Thoracic aorta (tissue), 2 donors: ENCODE measurements at places on chromosomes 12 and 14.

DNA sequence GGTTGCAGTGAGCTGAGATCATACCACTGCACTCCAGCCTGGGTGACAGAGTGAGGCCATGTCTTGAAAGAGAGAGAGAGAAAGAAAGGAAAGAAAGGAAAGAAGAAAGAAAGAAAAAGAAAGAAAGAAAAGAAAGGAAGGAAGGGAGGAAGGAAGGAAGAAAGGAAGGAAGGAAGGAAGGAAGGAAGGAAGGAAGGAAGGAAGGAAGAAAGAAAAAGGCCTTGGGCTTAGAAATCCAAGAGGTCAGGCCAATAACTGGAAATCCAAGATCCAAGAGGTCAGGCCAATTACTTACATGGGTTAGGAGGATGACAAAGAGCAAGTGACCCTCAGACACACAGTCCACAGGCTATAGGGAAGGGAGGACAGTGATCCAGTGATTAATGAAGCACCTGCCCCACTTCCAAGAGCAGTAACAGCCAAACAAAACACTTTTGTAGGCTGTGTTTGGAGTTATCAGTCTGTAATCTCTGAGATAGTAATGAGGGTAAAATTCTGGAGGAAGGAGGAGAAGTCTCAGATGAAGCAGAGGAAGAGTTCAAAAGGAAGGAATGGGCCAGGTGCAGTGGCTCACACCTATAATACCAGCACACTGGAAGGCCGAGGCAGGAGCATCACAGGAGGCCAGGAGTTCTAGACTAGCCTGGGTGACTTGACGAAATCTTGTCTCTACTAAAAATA, 32.2 kb upstream of the SPTLC2 start:
- no peak for DNase-seq
- H3K36me3 ChIP-seq, result no peaks in the 10 kb centered on the region
- no peak overlapping the region for H3K27ac ChIP-seq

GRCh38 chr12:75699728-75700496, 188.5 kb upstream of the KRR1 start:
- no peaks in the 10 kb centered on the region for H3K36me3 ChIP-seq
- H3K4me3 ChIP-seq, result no peak overlapping the region
- no peak overlapping the region for H3K27ac ChIP-seq
- DNase-seq, result no peak
- no peaks in the 10 kb centered on the region for H3K27me3 ChIP-seq

DNA sequence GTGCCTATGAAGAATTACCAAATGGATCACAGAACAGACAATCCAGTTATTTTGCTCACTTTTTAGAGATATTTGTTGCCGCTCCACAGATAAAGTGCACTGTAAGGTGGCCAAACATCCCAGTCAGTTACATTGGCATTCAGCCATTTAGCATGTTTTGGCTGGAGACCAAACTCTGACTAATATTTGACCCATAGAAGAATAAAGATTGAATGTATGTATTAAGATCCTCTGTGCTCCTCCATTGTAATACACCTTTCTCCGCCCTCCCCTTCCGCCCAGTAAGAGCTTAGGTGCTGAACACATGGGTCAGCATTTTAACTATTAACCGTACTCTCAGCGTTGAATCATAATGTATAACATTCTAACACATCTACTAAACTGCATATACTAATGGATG, 163.4 kb downstream of the ANO6 start:
- no peak for DNase-seq
- H3K27ac ChIP-seq, result no peak overlapping the region
- no peak overlapping the region for H3K4me3 ChIP-seq

- no peaks in the 10 kb centered on the region for H3K4me1 ChIP-seq
- H3K27me3 ChIP-seq, result no peaks in the 10 kb centered on the region
- H3K4me3 ChIP-seq, result no peak overlapping the region
- H3K36me3 ChIP-seq, result peaks cover 19% of the 10 kb centered on the region
- no peak for DNase-seq
Measured at GRCh38 chr14:67746927-67747326, 45.2 kb downstream of the RDH12 start.

DNA sequence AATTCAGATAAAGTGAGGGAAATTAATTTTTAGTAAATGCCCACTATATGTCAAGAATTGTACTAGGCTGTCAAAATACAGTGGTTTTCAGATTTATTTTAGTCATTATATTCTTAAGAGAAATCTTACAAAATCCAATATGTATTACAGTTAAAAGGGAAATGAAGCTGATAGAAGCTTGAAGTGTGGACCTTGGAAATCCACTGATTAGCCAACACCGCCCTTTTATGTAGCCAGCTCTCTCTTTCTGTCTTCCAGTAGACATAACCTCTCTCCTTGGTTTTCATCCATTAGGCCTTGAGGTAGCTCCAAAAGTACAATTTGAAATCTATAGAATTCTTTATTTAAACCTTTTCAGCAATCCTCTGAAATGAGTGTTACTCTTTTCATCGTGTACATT, 63.2 kb downstream of the USP15 start:
- no peaks in the 10 kb centered on the region for H3K27me3 ChIP-seq
- DNase-seq, result no peak
- H3K27ac ChIP-seq, result no peak overlapping the region
- no peaks in the 10 kb centered on the region for H3K4me1 ChIP-seq
- H3K4me3 ChIP-seq, result no peak overlapping the region

DNA sequence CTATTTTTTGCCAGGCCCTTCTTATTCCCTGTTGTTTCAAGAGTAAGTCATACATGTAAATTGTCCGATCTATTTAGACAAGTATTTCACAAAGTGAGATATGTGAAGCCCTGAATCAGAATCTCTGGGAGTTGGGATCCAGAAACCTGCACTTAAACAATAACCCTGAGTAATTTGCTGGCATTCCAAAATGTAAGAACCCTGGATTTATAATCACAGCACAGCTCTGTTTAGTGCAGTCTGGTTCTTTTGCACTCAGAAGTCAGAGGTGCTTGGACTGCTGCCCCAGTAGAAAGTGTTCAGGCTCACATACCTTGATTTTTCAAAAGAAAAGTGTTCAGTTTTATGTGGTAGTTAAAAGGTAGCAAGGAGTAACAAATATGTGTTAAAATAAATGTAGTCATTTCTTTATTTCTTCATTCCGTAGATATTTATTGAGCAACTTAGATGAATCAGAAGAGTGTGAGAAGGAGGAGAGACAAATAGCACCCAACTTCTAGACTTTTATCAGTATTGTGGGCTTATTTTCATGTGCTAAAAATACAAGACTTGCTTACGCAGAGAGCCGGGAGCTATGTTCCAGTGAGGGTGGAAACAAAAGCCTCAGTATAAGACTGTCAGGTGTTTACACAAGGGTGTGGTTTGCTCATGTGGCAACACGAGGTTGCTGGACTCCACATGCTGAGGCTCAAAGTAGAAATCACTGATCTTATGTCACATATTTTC, 70.1 kb downstream of the SYNE2 start:
- peak overlapping the region; percentile 11 for H3K4me3 ChIP-seq
- no peaks in the 10 kb centered on the region for H3K36me3 ChIP-seq
- no peak for DNase-seq
- peaks cover 15% of the 10 kb centered on the region for H3K4me1 ChIP-seq
- H3K27me3 ChIP-seq, result no peaks in the 10 kb centered on the region

DNA sequence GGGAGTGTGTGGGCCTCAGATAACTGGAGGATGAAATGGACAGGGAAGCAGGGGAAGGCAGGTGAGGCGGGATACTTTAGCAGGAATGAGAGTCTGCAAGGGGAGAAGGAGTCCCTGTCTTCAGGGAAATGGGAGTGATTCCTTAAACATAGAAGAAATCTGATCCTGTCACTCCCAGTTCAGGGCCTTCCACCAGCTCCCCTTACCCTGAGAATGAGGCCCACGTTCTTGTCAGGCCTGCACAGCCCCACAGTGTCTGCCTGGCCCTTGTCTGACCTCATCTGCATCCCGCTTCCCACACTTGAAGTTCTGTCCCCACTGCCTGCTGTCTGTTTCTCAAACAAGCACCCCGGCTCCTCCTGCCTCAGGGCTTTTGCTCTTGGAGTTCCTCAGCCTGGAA, 12.6 kb upstream of the LRP1-AS start:
- no peak for DNase-seq
- H3K4me1 ChIP-seq, result peaks cover 26% of the 10 kb centered on the region

DNA sequence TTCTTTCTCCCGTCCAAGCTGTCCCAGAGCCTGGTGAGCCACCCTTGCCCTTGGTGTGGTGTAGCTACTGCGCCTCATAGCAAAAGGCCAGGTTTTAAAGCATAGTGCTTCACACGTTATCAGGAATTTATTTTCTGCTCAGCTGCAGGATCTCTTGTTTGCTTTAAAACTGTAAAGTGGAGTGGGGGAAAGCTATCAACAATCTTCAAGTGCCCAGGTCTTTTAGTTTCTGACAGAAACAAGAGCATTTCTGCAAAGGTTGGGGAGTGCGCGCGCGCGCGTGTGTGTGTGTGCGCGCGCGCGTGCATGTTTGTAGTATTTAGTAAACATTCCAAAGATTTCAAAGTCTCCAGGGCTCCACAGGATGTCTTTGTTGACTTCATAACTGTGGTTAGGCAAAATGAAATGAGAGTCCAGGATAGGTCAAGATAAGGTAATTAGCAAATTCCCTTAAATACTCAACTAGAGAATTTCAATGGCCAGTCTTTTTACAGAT, 45.5 kb downstream of the EML1 start:
- no peaks in the 10 kb centered on the region for H3K27me3 ChIP-seq
- no peaks in the 10 kb centered on the region for H3K36me3 ChIP-seq
- H3K27ac ChIP-seq, result no peak overlapping the region
- no peak overlapping the region for H3K4me3 ChIP-seq
